8988T (cell line): ENCODE measurements at places on chromosomes 12 and 14.

GRCh38 chr12:14995583-14996425 is 23.0 kb downstream of the PDE6H start:
- DNase-seq = no peak

DNA sequence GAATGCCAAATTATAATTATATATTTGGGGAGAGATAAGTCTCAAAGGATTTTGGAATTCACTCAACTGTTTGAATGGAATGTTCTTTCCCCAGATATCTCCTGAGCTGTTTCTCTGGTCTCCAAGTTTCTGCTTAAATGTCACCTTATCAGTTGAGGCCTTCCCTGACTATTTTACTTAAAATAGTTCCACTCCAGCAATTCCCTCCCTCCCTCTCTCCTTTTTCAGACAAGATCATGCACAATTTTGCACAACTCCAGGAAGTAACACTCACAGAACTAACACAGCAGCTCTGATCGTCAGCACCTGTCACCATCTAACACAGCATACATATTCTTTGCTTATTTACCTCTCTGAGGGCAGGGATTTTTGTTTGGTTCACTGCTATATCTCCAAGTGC is 12.5 kb downstream of the BTG1 start:
- DNase-seq = no peak

DNA sequence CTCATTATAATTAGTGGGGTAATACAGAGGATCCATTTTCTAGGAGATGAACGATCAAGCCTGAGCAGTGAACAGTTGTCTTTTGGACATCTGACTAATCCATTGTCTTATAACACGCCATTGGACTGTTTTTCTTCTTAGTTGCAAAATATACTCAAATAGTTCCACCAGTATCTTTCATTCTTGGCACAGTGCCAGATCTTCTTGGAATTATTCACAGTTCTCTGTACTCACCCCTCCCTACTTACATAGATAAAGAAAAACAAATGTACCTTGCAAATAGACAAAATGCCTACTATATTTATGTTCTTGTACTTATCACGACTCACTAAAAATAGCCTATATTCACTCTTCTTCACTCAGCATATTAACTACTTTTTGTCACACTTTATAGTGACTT is 3.8 kb downstream of the CBLN3 start:
- DNase-seq = no peak

DNA sequence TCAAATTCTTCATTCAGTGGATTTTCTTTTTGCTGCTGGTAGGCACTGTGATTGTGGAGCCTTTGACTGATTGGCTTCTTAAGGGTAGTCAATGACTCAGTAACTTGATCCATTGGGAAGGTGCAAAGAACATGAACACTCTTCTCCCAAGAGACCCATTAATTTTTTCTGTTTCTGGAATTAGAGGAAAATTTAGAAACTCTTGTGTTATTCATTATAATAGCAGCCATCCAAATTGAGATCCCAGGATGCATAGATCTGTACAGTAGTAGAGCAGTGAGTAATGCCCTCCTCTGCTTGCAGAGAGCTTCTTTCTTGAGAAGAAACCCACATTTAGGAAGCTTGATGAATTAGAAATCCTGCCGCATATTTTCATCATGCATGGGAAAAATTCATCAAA is 63.9 kb downstream of the MYRFL start:
- DNase-seq = no peak

- peak; percentile 63 for DNase-seq
These were observed at the start of gene ANKLE2 for GRCh38 chr12:132761032-132761920. TSS of gene ANKLE2 (minus strand) at chr12:132761832. CDS start at chr12:132761798, 34 bp downstream.

- DNase-seq = no peak
These were observed 363.1 kb downstream of the EGLN3 start for GRCh38 chr14:33587791-33588190.

- DNase-seq = no peak
These were observed 380.7 kb upstream of the SYT1 start for GRCh38 chr12:78483767-78484315.

- no peak for DNase-seq
These were observed 28.6 kb downstream of the PACS2 start for GRCh38 chr14:105343194-105343593.

GRCh38 chr14:39426605-39427004 is 5.6 kb downstream of the FBXO33 start:
- no peak for DNase-seq

- DNase-seq = no peak
These were observed 948.4 kb upstream of the ATXN7L3B start for GRCh38 chr12:73589220-73589619.

GRCh38 chr14:31080484-31080883 is 54.3 kb upstream of the STRN3 start:
- DNase-seq = no peak

DNA sequence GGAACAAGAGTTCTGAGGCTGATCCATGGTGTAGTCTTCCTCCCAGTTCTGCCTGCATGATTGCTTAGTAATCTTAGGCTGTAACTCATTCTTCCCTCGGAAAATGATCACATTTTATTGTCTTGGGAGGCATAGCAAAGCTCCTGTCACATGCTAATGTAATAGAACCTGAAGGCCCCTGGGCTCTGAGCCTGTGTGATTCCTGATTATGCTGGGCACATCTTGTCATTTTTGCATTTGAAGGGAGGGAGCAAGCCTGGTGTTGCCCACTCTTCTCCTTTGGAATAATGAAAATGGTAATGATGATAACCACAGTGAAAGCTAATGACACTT is 215.4 kb downstream of the MSRB3 start:
- DNase-seq = no peak

DNA sequence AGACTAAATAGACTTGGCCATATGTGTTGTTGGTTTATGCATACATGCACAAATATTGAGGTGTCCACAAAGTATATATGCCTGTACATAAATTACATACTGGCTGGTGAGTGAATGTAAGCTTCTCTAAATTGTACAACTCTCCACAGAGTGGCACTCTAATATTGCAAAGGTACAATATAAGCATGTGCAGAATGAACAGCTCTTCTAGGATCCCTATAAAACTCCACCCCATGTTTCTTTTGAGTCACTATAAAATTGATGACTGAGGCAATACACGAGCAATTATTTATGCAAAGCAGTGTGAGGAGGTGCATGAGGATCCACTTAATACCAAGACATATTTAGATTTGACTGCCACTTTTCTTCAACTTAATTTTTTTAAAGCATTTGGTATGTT is 172.2 kb downstream of the NAV3 start:
- DNase-seq = no peak

GRCh38 chr12:92571844-92572543 is 130.8 kb upstream of the PLEKHG7 start:
- no peak for DNase-seq

DNA sequence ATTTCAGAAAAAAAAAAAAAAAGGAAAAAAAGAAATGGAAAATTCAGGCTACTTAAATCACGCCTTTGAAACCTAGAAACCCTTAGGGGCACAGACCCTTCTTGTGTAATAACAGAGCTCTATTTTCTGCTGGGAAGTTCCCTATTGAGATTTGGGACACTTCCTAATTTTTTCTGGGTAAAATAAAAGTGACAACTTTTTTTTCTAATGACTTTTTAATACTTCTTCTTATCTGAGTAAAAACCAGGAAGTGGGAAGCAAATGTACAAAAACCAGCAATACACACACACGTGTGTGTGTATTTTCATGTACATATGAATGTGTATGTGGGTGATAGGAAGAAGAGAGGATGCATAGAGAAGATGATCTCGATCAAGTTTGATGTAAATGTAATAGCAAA is 35.8 kb downstream of the ETV6 start:
- no peak for DNase-seq

DNA sequence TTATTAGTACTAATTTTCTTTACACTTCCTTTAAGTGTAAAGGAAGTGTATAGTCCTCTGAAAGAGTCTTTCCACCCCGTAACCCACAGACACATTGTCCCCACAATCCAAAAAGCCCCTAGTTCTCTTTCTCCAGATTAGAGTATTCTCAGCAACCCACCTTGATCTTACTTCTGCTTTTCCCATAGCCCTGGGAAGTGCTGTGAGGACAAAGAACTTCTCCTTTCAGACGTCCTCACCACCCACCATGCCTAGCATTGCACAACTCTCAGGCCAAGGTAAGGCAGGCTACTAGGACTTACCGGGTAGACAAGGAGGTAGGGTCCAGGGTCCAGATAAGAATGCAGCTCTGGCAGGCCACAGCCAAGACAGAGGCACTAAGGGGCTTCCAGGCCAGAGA is 7.4 kb downstream of the AAAS start:
- no peak for DNase-seq

GRCh38 chr14:79093531-79093930 is 923.4 kb downstream of the NRXN3 start:
- no peak for DNase-seq

- no peak for DNase-seq
These were observed 74.5 kb downstream of the ETV6 start for GRCh38 chr12:11723993-11724392.

GRCh38 chr14:99936056-99936455 is 129.2 kb upstream of the EVL start:
- DNase-seq = peak; percentile 47

GRCh38 chr14:90632871-90633270 is 183.4 kb downstream of the TTC7B start:
- no peak for DNase-seq

GRCh38 chr14:84987042-84987441 is 542.9 kb upstream of the FLRT2 start:
- no peak for DNase-seq

GRCh38 chr14:77613201-77613600 is 3.2 kb downstream of the SPTLC2 start:
- no peak for DNase-seq

DNA sequence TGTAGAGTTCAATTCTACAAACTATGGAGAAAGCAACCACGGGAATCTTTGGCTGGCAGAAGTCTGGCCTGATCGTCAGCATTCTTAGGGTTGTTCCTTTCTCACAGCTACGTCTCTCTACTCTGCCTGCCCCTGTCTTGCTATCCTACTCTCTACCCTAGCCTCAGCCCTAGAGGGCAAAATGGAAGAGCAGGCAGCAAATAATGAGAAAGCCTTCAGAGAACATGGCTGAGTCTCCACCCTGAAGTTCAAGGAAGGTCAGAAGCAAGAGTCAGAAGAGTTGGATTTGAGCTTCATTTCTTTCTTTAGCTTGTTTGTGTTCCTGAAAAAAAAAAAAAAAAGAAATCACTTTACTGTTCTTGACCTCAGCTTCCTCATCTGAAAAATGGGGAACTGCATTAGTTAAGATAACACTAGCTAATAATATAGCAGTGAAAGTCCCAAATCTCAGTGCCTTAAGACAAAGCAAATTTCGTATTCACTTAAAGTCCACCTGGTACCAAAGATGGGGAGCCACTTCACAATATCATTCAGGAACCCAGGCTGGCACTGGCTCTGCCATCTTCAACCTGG is 50.2 kb upstream of the CCND2 start:
- no peak for DNase-seq

DNA sequence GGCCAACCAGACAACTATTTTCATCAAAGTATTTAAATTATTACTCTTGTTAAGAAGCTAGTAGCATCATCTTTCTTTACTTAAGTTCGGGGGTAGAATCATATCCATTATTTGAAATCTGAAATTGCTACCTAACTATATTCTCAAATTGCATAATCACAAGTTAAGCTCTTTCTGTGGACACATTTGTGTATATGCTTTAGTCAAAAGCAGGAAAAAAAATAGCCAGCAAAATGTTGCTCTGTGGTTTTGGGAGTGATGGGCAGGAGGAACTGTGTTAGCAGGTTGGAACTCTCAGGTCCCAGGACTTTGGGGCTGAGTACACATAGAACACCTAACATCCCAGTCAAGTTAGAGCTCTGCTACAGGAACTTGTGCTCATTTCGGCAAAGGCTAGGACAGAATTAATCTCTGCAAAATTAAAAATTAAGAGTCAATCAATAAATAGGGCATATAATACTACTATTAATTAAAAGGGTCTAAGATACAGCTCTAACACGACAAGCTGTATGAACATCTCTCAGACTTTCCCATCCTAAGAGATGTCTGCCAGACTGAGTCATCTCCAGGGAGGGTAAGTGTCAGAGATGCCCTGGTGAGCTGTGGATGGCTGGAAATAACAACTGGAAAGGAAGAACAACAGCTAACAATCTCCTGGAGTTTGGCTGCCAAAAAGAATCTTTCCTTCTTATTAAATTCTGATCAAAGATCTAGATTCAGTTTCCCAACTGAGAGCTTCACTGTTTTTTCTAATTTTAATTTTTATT is 203.5 kb upstream of the GZMB start:
- no peak for DNase-seq

GRCh38 chr12:107397890-107398500 is 287.6 kb upstream of the PWP1 start:
- DNase-seq = no peak

DNA sequence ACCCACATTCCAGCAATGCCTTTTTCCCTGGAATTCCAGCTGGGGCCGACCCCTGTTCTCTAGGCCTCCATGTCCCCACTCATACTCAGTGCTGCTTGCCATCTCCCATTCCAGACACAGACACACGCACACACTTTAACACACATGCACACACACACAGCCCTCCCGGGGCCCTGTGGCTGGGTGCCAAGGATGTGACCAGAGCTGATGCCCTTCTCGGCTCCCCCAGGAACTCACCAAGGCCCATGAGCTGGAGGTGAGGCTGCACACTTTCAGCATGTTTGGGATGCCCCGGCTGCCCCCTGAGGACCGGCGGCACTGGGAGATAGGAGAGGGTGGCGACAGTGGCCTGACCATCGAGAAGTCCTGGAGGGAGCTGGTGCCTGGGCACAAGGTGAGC is 4.3 kb downstream of the PLEKHG6 start:
- no peak for DNase-seq

DNA sequence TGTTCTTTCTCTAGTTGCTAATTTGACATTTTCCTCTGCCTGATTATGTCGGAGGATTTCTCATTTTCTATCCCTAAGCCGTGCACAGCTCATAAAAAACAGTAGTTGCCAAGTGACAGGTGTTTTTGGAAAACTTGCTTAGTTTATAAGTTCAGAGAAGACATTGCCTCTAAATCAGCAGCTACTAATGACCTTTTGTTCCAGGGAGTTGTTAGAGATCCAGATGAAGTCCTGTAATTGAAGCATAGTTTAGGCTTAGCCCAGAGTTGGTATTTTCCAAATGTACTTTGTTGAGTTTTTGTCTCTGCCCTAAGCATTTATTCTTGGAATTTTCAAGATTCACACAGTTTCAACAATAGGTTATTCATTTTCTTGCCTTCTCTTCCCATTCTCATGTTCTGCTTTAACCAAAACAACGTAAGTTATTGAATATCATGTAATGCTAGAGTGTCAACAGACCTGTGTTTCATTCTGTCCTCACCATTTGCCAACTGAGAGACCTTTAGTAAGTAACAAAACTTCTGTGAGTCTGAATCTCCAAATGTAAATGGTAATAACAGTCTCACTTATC is 110.0 kb upstream of the SLCO1C1 start:
- DNase-seq = no peak
